ENCODE measurements at places on chromosomes 16 and 17. TPM values are rescaled to one million over a fixed set of nuclear protein-coding genes. Genes with fewer than 3 reads are reported as not detected.

DNA sequence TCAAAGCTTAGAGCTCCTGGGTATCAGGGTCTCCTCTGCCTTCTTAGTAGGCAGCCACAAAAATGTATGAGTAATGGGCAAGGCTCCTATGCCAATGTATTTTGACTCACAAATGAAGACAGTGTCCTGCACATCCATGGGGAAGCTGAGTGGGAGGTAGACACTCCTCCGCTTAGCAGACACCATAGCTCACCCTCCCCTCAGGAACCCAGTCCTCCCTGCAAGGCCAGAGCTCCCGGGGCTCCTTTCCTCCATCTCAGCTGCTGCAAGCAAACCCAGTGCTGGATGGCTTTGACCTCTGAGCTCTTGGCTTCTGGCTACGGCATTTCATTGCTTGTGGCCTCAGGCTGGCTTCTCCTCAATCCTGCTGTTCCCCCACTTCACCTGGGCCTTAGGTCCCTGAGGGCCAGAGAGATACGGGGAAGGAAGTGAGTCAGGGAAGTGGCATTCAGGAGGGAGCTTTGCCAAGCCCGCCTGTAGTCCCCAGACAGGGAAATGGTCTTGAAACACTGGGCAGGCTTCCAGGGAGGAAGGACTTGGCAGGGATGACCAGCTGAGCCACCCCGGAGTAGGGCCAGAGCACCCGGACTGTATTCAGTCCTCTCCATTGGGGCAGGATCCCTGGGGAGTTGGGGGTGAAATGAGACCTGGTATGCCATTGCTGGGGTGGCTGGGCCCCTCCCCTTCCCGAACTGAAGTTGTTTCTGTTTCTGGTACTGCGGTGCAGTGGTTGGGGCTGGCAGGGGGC, 4.5 kb downstream of the ABCC3 start:
- peak; percentile 84 for DNase-seq
- H3K36me3 ChIP-seq, result no peaks in the 10 kb centered on the region
- H3K4me3 ChIP-seq, result no peak overlapping the region
- peak overlapping the region; percentile 32 for H3K27ac ChIP-seq
- H3K27me3 ChIP-seq, result no peaks in the 10 kb centered on the region
- H3K4me1 ChIP-seq, result peaks cover 38% of the 10 kb centered on the region

Gene HYDIN
- total RNA-seq, result 2.2 TPM

Gene ALOXE3
- not detected for total RNA-seq

Gene DPEP3
- 2.2 TPM for total RNA-seq

DNA sequence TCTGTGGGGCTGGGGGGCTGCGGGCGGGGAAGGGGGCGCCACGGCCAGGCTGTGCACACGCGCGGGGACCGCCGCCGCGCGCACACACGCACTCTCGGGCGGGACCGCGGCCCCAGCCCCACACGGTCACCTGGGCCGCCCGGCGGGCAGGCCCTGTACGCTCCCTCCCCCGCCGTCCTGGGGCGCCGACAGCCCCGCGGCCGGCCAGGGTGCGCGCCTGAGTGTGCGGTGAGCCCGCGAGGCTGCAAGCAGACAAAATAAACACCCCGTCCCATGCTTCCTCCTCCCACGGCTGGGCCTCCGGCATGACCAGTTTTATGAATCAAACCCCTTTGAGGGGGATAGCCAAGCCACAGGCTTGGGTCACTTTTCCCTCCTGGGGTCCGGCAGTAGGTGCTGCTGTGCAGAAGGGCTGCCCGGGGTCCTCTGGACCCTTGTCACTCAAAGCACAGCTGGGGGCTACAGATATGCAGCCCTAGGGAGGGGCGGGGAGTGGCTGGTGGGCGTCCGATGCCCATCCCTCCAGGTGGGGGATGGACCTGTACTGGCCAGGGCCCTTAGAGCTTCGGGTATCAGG, 441 bp downstream of the VASN start:
- H3K36me3 ChIP-seq, result no peaks in the 10 kb centered on the region
- peak overlapping the region; percentile 85 for H3K27ac ChIP-seq
- peaks cover 26% of the 10 kb centered on the region for H3K4me1 ChIP-seq

Gene GAS7
- 69.8 TPM for total RNA-seq

Gene PRR29
- total RNA-seq, result 1.6 TPM

Gene HLF
- 6.8 TPM for total RNA-seq

DNA sequence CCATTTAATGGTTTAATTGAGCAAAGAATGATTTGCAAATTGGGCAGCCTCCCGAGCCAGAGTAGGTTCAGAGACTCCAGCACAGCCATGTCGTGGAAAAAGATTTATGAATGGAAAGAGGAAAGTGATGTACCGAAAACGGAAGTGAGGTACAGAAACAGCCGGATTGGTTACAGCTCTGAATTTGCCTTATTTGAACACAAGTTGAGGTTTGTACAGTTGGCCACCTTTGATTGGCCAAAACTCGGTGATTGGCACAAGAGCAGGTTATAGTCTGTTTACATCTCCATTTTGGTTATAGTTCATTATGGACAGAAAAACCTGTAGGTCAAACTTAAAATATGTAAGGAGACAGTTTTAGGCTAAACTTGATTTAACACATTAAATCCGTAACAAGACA, 44.5 kb downstream of the TENT4B start:
- H3K27me3 ChIP-seq, result no peaks in the 10 kb centered on the region
- peaks cover 70% of the 10 kb centered on the region for H3K4me1 ChIP-seq
- no peak for DNase-seq

Gene TBC1D3I
- total RNA-seq, result 1.1 TPM
